ENCODE measurements at places on chromosomes 4 and X.

DNA sequence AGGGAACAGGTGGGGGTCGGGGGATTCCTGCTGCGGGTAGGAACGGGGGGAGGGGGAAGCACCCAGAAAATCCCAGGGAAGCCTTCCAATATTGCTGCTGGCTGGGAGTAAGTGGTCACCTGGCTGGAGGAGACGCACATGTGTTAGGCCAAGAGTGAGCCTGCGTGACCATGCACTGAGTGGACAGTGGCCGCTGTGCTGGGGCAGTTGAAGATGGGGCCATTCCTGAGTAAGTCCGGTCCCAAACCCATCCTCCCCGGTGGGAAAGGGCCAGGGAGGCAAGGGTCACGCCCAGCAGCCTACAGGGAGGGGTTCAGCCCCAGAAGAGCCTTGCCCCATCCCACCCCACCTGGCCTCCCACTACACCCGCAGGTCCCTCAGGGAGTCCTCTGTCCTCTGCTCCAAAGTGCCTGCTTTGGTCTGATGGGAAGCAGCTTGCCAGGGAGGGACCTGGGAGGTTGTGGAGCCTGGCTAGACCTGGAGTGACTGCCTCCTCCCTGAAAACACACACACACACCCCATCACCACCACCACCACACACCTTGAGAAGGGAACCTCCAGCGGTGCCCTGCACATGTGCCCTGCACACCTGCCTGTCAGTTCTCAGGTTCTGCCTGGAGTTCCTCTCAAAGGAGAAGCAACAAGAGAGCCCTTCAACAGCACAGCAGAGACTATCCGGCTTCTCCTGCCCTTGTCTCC is 6.1 kb downstream of the L1CAM start:
- DNase-seq = no peak

DNA sequence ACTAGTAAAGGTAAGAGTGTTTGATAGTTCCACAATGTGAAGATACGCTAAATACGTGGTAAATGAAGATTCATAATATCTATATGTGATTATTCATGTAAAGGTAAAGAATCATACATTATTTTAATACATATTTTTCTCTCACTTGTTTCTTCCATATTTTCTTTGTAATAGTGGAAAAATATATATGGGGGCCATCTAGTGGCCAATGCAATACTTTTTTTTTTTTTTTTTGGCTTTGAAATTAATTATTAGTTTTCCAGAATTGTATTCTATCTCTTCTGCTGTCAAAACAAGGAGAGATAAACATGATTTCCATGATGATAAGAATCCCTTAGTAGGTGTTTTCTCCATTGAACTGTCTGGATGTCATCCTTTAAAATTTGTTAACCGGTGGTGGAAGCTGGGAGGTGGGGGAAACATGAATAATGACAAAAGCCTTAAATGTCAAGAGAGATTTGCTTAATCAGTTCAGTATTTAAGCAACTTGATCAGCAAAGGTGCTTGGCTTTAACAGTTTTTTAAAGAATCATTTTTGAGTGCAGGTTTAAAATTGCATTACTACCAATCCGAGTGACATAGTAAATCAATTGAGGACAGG is 508.7 kb upstream of the HTR2C start:
- DNase-seq = no peak

DNA sequence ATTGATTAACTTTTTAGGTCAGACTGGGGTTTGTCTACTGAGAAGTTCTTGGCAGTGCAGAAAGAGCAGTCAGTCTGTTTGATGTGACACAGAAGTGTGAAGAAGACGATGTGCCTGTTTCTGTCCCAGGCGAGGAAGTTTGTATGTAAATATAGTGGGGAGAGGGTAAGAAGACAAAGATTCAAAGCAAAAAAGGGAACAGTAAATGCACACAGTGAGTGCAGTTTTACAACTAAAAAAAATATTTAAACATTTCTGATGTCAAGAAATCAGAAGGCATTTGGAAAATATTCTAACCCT is 264.9 kb downstream of the RAPGEF2 start:
- DNase-seq = no peak

DNA sequence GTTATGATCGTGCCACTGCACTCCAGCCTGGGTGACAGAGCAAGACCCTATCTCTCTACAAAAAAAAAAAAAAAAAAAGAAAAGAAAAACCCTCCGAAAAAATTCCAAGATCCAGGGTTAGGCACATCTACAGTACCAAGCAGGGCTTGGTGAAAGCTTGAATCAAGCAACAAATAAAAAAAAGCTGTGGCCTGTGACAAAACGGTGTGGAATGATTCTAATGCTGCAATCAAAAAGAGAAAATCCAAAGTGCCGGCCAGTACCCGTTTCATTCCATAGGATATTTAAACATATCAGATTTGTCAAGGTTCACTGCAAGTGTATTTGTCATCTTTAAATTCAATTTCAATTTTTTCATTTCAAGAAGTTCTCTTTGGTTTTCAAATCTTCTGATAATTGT is 20.5 kb downstream of the RWDD4 start:
- no peak for DNase-seq

DNA sequence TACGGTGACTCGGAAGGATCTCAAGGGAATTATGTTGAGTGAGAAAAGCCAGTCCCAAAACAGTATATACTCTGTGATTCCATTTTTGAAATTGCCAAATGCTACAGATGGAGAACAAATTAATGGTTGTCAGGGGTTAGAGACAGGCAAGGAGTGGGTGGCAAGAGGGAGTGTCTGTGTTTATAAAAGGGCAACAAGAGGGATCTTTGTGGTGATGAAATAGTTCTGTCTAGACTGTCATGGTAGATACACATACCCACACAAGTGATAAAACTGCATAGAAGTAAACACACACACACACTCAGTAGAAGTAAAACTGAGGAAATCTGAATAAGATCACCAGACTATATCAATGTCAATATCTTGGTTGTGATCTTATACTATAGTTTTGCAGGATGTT is 92.7 kb downstream of the CD99L2 start:
- no peak for DNase-seq

GRCh38 chrX:41067721-41068120 is 17.5 kb upstream of the USP9X start:
- DNase-seq = no peak
